ENCODE measurements at places on chromosomes 4 and X.

GRCh38 chr4:150002561-150002960, 75.7 kb upstream of the DCLK2 start:
- no peak for DNase-seq

DNA sequence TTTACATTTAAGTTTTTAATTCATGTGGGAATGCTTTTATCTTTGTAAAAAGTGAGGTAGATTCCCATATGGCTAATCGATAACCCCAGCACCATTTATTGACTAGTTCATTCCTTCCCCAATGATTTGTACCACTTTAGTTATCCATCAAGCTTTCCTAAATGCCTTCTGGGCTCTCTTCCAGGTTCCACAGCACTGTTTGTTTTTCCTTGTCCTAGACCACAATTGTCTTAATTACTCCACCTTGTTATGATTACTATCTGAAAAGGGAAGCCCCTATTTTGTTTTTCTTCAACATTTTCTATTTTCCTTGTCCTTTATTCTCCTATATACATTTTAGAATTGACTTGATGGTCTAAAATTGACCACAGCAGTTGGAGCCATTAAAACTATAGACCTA, 48.5 kb upstream of the GPRIN3 start:
- DNase-seq, result no peak

- DNase-seq, result no peak
These were observed 55.0 kb upstream of the SCML1 start for GRCh38 chrX:17682259-17682658.

- peak; percentile 79 for DNase-seq
These were observed 50.6 kb downstream of the LGI2 start for GRCh38 chr4:24980064-24980690.

DNA sequence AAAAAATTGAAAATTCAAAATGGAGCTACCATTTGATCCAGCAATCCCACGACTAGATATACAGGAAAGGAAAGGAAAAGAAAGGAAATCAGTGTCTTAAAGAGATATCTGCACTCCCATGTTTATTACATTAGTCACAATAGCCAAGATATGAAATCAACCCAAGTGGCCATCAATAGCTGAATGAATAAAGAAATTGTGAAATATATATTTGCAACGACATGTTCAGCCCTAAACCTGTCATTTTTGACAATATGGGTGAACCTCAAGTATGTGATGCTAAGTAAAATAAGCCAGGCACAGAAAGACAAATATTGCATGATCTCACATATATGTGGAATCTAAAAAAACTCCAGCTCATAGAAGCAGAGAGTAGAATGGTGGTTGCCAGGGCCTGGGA, 155.1 kb downstream of the ANXA5 start:
- DNase-seq, result no peak

GRCh38 chrX:24982306-24982965, 33.3 kb downstream of the ARX start:
- DNase-seq, result no peak

DNA sequence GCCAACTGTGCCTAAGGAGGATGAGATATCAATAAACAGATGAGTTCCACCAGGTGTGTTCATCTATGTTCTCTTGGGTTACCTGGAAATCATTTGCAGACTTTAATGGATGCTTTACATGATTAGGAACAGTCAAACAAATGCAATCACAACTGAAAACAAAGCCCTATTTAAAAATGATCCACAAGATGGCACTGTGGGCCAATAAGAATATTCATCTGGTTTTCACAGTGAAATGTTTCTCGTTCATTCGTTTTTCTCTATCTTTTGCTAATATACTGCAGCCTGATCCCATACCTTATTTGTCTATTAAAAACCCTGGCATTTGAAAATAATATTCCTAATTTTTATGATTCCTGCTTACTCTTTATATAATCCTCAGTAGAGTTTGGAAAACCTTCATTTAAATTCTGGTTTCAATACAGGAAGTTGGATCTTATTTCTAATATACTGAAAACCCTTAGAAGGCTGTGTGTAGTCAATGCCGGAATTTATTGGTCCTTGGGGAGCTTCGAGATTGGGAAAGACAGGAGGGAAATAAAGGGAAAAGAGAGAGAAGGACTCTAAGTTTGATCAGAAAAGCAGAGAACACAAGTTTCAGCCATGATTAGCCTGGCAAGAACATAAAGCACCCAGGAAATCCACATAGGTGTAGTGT, 63.8 kb upstream of the TAPT1 start:
- peak; percentile 77 for DNase-seq

- DNase-seq, result no peak
These were observed at the start of gene FGFRL1 for GRCh38 chr4:1011022-1011665. FGFRL1 (plus strand) TSS chr4:1011626; CDS start chr4:1012486, 860 bp downstream.

DNA sequence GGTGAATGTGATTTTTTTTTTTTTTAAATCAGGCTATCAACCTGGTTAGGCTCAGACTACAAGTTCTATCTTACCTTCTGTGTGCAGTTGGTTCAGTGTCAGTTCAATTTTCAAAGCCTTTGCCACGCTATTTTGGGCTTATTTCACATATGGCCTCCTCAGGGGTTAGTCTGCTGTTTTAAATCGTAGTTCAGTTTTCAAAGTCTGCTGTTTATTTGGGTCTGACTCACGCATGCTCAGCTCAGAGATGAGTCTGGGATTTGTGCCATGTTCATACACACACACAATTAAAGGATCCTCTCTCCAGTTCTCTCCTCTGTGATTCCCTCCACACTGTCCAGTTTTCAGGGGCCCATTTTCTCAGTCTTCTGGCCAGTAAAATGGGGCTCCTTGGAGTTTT, 32.3 kb upstream of the ZFX start:
- DNase-seq, result peak; percentile 64

DNA sequence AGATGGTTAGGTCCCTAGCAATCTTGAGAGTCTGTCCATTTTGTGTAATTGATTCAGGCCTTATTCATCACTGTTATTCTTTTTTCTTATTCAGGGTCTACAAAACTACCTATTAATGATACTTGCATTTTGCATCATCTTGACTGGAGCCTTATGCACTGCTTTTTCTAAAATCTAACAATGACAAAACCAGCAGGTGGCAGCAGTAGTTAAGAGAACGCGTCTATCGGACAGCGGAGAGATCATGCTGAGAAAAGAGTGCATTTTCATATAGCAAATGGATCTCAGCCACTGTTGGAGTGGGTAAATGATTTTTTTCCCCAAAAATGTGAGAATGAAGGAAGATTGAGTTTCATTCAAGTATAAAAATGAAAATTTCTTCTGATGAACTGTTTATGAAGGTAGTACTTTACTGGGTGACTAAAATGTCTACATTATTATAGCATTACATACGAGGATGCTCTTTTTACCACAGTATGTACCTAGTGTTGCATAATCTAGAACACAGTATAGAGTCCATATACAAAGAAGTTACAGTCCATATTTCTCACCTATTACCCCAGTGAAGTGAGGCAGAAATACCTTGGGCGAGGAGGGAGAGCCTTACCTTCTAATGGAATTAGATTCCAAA, 43.2 kb downstream of the TMEM144 start:
- DNase-seq, result peak; percentile 97

DNA sequence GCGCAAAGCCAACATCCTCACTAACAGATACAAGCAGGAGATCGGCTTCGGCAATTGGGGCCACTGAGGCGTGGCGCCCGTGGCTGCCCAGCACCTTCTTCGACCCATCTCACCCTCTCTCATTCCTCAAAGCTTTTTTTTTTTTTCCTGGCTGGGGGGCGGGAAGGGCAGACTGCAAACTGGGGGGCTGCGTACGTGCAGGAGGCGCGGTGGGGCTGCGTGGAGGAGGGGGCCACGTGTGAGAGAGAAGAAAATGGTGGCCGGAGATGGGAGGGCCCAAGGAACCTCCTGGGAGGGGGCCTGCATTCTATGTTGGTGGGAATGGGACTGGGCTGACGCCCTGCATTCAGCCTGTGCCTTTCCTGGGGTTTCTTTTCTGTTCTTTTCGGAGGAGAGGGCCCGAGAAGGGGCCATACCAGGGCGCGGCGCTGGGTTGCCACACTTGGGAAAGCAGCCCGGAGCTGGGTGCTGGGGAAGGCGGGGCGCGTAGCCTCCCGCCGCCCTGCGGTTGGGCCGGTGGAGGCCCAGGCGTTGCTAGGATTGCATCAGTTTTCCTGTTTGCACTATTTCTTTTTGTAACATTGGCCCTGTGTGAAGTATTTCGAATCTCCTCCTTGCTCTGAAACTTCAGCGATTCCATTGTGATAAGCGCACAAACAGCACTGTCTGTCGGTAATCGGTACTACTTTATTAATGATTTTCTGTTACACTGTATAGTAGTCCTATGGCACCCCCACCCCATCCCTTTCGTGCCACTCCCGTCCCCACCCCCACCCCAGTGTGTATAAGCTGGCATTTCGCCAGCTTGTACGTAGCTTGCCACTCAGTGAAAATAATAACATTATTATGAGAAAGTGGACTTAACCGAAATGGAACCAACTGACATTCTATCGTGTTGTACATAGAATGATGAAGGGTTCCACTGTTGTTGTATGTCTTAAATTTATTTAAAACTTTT, 4.5 kb downstream of the MID1IP1 start:
- DNase-seq, result peak; percentile 64

GRCh38 chr4:70298051-70298450, 36.7 kb upstream of the CABS1 start:
- no peak for DNase-seq

- no peak for DNase-seq
These were observed 553 bp downstream of the SLC16A2 start for GRCh38 chrX:74421740-74422352.

- peak; percentile 38 for DNase-seq
These were observed 78.0 kb upstream of the BCOR start for GRCh38 chrX:40175511-40176350.

DNA sequence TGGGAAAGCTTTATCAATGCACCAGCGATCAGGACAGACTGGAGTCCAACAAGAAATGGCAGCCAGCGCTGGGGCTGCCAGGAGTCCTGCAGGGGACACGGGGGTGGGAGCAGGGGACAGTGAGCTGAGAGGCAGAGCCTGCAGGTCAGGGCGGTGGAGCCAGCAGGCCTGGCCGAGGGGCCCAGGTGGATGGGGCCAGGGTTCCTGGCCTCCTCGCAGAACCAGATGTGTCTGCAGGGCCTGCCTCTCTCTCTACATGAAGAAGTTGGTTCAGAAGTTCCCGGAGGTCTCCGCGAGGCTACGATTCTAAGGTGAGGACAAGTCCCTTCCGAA, 63.6 kb downstream of the CPZ start:
- no peak for DNase-seq

- no peak for DNase-seq
These were observed 88.9 kb upstream of the TFDP3 start for GRCh38 chrX:133307094-133307493.
